Right ventricle myocardium superior (tissue), 1 donor: ENCODE measurements at places on chromosomes 12 and 14. TPM values are rescaled to one million over a fixed set of nuclear protein-coding genes. Genes with fewer than 3 reads are reported as not detected.

- no peak for DNase-seq
Observed at GRCh38 chr12:116317986-116318575, 40.6 kb upstream of the MED13L start.

DNA sequence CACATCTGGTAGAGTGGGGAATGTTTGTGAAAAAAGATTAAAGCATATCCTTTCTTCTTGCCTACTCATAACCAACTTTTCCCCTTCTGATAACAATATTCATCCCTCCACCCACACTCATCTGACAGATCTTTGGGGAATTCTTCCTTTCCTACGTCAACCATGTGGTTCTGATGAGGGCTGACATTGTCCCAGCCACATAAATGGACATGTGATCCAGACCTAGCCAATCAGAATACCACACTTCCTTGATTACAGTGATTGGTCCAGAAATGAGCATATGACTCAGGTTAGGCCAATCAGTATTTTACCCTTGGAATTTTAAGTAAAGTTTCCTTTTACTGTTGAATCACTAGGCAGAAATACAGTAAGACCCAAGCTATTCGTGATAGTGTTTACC is 58.9 kb downstream of the GPR65 start:
- DNase-seq: no peak

Gene SALL2
- total RNA-seq: 3.1 TPM

DNA sequence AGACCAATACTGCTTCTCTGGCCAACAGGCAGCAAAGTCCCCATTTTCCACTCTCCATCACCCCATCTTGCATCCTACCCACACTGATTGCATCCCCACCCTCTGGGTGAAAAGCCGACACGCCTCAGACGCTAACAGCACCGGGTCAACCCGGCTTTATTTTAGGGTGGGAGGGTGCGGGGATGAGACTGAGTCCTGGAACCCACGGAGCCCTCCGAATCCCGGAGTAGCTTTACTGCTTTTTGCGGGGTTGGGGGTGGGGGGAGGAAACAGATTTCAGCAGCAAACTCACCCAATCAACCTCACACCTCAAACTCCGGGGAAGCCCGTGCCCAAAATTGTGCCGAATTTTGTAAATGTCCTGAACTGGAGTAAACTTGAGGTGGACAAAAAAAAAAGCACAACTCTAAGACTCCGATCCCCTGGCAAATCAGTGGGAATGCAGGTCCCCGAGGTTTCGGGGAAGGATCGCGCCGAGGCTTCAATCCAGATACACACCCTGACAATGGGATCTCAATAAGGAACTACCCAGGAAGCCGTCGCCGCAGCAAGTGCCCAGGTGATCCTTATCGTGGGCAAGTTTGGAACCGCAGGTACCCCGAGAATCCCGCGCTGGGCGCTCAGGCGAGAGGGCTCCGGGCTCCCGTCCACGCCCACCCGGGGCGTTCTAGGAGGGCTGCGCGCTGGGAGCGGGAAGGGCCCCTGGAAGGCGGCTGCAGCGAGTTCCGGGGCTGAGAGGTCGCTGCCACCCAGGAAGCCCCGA is 1.1 kb downstream of the GCH1 start:
- no peak for DNase-seq

GRCh38 chr12:126384026-126384564 is 1318.9 kb downstream of the AACS start:
- DNase-seq: no peak

- DNase-seq: no peak
Observed at GRCh38 chr14:79084861-79085260, 914.7 kb downstream of the NRXN3 start.

DNA sequence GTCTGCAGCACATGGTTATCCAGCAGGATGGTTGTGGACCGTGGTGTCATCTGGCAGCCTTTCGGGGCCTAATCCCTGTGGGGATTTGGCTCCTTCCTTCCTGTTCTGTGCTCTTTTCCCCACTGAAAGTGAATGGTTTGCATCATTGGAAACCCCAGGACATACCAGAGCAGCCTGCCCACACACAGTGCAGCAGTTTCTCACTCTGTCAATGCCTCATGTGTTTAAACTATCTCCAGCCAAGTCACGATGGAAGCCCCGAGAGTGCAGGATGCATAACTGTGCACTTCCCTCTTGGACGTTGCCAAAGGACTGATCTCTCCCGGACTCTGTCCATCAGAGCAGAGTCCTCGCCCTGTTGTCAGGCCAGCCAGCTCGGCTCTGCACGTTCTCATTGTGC is 29.0 kb upstream of the AMN start:
- DNase-seq: no peak

DNA sequence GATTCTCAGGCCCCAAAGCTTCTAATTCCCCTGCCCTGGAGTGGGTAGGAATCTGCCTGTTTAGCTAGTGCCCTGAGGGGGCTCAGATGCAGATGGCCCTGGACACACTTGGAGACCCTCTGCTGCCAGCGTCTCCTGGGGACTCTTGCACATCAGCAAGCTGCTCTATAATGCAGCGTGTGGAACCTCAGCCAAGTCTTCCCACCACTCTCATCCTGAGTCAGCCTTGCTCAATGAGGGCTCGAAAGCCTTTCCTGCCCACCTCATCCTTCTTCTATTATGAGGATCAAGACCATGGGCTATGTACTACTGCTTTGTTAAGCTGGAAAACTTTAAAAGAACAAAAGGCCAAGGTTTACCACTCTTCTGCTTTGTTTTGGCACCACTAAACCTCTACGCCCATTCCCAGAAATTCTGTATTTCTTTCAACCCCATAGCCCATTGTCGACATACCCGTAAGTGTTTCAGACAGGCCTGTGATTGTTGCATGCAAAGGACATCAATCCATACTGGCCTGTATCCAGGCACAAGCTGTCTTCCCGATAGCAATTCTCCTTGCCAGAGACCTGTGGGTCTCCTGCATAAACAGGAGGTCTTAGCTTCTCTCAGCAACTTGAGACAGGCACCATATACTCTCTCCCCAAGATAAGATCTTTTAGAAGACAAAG is 246.9 kb downstream of the DPF3 start:
- no peak for DNase-seq

GRCh38 chr14:106318700-106319099 is 792.3 kb downstream of the TMEM121 start:
- DNase-seq: no peak

GRCh38 chr12:129534966-129535750 is 368.7 kb downstream of the TMEM132D start:
- no peak for DNase-seq

GRCh38 chr14:44030831-44031383 is 476.2 kb downstream of the FSCB start:
- no peak for DNase-seq

Gene PGF
- 5.1 TPM for total RNA-seq

DNA sequence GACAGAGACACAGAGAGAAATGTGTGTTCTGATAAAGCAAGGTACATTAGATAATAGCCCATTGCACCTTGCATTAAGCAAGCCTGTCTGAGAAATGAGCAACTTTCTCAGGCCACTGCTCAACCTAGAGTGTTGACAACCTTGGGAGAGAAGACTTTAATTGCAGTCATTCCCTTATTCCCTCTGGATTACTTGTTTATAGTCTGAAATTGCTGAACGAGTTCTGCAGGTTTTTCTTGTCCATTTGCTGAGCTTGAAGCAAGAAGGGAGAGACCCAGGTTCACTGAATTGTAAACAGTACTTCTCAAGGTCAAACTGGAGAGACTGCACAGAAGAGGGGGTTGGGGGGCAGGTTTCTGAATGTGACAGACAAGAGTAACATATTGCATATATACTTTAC is 159.4 kb upstream of the PLEKHG7 start:
- no peak for DNase-seq

Gene LRRC23
- total RNA-seq: 8.2 TPM

- DNase-seq: no peak
Observed at GRCh38 chr14:89911010-89911919, 43.3 kb downstream of the EFCAB11 start.

GRCh38 chr12:65881348-65881961 is 57.2 kb downstream of the HMGA2 start:
- DNase-seq: peak; percentile 52

GRCh38 chr12:85007836-85008235 is 28.2 kb downstream of the TSPAN19 start:
- DNase-seq: no peak
